NCI-H1436 (cell line): ENCODE measurements at places on chromosomes 6 and 20.

DNA sequence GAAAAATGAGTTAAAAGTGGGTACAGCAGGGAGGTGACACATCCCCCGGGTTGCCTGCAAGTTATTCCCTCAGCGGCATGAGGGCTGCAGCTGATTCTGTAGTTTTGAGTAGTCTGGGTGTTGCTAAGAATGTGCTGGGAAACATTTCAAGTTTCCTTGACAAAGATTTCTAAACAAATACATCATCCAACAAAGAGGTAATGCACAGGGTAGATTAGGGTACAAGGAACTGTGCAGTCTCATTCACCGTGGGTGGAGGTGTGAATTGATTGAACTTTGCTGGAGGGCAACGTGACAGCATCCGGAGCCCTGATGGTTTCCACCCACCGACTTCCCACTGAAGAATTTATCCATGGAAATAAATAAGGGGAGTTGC, 21.8 kb downstream of the CASS4 start:
- DNase-seq, result no peak

- DNase-seq, result no peak
Observed at GRCh38 chr6:105588123-105588710, 185.3 kb upstream of the PREP start.

DNA sequence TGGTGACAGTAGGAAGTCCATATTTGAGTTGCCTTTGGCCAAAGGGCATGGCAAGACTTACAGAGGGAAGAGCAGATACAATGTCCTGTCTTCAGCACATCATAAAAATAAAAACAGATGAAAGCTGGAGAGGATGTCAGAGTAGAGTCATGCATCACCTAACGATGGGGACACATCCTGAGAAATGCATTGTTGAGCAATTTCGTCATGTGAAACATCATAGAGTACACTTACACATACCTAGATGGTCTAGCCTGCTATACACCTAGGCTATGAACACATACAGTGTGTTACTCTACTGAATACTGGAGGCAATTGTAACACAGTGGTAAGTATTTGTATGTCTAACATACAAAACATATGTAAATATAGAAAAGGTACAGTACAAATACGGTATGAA, 75.6 kb downstream of the VEGFA start:
- DNase-seq, result no peak

- DNase-seq, result no peak
Observed at GRCh38 chr6:155872961-155873360, 417.3 kb upstream of the NOX3 start.

DNA sequence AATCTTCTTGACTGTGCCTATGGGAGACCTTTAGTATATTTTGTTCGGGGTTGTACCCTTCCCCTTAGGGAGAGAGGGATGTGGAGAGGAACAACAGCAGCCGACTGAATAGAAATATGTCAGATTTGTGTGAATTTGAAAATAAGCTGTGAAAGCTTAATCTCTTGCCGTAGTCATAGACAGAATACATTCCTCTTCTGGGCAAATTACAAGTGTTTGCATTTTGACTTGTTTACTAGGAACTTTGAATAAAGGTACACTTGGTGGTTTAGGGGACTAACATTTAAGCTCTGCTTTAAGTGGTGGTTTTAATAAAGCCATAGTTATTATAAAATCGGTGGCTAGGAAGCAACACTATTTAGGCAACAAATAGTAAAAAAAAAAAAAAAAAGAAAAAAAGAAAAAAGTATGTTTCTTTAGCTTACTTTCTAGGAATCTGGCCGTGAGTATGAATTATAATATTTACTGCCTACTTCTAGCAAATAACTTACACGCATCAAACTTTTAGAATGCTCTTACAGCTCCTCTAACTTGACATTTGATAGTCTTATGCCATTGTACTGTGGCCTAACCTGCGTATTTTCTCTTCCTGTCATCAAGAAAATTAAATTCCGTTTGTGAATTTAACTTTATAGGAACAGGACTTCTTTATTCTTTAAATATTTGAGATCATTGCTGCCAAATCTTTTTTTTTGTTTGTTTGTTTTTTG, 65.1 kb downstream of the ZBTB2 start:
- DNase-seq, result no peak

DNA sequence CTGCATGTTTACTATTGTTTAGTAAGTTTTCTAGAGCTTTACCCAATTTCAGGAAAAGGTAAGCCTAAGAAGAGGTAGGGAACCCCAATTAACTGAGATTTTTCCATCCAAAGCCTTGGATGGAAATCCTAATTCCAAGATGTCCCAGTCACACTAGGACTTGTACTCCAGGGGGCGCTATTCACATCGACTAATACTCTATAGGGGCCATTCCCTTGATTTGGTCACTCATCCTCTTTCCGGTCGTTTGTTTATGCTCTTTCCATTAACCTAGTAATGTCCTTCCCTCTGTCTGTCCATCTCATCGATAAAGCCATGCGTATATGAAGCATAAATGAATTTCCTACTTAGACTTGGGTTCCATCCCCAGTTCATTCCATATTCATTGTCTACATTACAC, 80.8 kb upstream of the FUCA2 start:
- no peak for DNase-seq

GRCh38 chr6:37441651-37442050, 8.6 kb downstream of the CMTR1 start:
- DNase-seq, result no peak

- DNase-seq, result no peak
Observed at GRCh38 chr6:138873191-138873590, 77.3 kb downstream of the ECT2L start.

DNA sequence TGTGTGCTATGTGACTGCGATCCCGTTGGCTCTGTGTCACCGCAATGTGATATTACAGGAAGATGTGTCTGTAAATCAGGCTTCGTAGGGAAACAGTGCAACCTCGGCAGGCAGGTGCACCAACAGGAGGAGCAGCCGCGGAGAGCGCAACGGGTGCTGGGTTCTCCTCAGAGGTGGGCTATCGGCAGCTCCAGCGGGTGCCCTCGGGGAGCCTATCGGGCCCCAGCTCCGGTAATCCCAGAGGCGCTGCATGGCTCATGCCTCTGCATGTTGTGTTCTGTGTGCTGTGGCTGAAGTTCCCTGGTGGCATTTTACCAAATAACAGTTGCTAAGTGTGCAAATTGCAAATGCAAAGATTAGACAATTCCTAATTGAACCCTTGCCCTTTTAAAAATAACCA, 409.9 kb downstream of the LAMA2 start:
- DNase-seq, result no peak

- DNase-seq, result no peak
Observed at GRCh38 chr6:143689852-143690251, 12.1 kb downstream of the PHACTR2 start.

DNA sequence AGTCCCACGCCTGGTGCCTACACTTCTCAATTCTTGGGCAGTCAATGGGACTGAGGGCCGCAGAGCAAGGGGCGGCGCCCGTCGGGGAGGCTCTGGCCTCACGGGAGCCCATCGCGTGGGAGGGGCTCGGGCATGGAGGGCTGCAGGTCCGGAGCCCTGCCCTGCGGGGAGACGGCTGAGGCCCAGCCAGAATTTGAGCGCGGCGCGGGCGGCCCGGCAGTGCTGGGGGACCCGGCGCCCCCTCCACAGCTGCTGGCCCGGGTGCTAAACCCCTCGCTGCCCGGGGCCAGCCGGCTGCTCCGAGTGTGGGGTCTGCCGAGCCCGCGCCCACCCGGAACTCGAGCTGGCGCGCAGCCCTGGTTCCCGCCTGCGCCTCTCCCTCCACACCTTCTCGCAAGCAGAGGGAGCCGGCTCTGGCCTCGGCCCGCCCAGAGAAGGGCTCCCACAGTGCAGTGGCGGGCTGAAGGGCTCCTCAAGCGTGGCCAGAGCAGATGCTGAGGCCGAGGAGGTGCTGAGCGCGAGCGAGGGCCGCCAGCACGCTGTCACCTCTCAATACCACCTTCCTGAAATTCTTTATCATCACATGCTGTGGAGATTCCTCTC, 58.5 kb downstream of the BAK1 start:
- DNase-seq, result no peak

- DNase-seq, result peak; percentile 88
Observed at GRCh38 chr20:63653041-63653973, at the start of gene STMN3. STMN3 (minus strand) TSS chr20:63653424; CDS start chr20:63653345, 79 bp downstream.

GRCh38 chr6:56477241-56477640, 165.4 kb downstream of the DST start:
- DNase-seq, result no peak

DNA sequence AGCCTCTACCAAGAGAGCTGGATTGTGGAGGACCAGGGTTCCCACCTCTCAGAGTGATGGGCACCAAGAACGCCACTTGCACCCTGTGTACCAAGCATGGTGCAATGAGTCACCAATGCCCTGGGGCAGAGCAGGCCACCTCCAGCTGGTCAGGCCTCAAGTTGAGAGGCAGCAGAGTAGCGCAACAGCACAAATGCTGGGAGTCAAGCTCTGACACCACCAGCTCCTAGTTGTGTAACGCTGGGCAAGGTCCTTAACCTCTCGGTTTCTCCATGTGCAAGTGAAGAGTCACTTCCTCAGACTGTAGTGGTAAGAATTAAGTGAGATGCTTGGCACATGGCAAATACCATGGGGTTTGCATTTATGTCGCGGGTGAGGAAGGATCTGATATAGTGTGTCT, 25.6 kb downstream of the GFOD1 start:
- no peak for DNase-seq

DNA sequence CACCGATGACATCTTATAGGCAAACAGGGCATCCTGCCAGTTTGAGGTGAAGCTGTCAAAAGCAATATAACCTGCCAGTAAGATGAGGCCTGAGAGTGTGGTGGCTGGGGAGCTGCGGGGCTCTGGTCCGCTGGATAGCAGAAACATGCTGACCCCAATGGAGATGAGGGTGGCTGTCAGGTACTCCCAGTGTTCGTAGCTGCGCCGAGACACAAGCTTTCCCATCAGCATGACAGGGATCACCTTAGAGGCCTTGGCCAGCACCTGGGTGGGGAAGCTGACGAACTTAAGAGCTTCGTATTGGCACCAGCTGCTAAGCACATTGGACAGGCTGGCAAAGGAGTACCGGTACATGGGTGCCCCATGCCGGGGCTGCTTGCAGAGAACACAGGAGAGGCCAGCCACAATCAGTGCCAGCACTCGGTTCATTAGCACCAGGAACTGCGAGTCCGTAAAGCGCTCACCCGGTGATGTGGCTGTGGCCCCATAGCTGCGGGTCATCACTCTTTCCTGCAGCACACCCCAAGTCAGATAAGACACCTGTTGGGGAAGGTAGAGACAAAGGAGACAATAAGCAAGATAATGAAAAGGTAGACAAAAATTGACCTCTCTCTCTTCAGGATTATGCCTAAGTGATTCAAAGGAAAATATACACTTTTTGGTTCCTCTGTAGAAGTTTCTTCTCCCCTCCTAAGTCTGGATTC, 2.1 kb downstream of the SLC35B2 start:
- no peak for DNase-seq

GRCh38 chr20:62475027-62475771, 596 bp downstream of the GATA5 start:
- no peak for DNase-seq

GRCh38 chr20:31560094-31560745, 44.9 kb upstream of the ID1 start:
- peak; percentile 40 for DNase-seq

DNA sequence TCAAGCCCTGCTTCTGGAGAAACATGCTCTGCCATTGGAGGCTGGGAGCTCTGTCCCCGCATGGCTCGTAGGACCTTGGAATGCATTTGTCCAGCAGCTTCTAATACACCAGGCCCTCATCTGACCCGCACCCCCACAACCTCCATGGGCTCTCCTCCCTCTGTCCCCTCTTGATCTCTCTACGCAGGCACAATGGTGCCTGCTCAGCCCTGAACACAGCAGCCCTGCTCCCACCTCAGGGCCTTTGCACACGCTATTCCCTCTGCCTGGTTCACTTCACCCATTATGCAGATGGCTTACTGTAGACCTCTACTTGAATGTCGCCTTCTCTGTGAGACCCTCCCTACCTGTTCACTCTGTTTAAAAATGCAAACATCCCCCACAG, 27.0 kb upstream of the PTGIS start:
- no peak for DNase-seq

GRCh38 chr6:98847416-98847778, 13.0 kb downstream of the POU3F2 start:
- no peak for DNase-seq

GRCh38 chr6:92723390-92723931, 695.9 kb downstream of the EPHA7 start:
- peak; percentile 70 for DNase-seq

DNA sequence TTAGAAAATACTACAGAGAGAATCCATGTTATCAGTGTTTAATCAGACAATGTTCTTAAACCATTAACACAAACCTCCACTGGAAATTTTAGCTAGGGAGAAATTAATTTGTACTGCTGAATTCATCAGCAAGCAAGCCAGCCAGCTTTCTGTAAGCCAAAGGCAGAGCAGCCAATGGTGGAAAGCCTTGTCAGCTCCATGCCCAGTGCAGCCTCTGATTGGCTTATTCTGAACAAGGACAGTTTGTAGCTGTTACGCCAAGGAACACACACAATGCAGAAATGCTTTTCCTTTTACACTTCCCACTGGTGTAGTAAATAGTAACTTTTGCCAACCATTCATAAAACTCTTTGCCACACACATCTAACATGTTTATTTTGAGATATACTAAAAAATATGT, 265.0 kb downstream of the TENT5A start:
- DNase-seq, result peak; percentile 10

- DNase-seq, result no peak
Observed at GRCh38 chr6:83722876-83723275, 14.0 kb upstream of the SNAP91 start.

- DNase-seq, result no peak
Observed at GRCh38 chr6:130326496-130326895, 39.3 kb upstream of the TMEM200A start.

DNA sequence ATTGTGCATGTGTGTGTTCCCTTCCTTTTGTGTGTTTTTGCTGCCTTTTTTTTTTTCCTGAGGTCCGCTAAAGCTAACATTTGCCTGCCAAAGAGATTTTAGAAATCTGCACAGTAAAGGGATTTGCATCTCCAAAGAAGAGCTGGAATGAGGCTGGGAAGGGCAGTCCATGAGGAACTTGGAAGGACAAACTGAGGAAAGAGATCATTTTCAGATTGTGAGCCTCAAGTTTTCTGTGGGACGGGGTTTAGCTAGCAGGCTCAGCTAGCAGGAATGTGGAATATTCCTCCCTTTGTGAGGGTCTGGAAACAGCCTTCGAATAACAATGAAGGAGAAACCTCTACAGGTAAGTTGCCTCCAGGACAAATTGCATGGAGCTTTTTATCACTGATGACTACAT, 3.8 kb downstream of the INSM1 start:
- no peak for DNase-seq

GRCh38 chr6:3678946-3679345, 72.6 kb downstream of the PXDC1 start:
- no peak for DNase-seq
